ENCODE measurements at places on chromosomes 11 and 22.

DNA sequence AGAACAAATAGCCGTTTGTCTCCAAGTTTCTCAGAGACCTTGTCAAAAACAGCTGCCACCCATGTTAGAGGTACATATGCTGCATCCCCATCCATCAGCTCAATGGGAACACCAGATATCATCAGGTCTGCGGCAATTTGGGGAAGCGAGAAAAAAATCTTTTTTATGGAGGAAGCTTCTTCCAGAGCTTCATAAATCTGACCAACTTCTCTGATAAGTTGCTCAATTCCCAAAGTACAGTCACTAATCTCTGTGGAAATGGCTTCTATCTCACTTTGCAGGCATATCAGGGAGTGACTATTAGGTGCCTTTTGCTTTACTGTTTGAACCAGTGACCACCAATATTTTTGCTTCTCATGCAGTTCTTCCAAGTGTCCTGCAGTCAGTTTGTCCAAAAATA, 34.3 kb upstream of the MRPL17 start:
- DNase-seq: no peak

GRCh38 chr11:123562158-123562557, 92.3 kb downstream of the SCN3B start:
- no peak for DNase-seq

DNA sequence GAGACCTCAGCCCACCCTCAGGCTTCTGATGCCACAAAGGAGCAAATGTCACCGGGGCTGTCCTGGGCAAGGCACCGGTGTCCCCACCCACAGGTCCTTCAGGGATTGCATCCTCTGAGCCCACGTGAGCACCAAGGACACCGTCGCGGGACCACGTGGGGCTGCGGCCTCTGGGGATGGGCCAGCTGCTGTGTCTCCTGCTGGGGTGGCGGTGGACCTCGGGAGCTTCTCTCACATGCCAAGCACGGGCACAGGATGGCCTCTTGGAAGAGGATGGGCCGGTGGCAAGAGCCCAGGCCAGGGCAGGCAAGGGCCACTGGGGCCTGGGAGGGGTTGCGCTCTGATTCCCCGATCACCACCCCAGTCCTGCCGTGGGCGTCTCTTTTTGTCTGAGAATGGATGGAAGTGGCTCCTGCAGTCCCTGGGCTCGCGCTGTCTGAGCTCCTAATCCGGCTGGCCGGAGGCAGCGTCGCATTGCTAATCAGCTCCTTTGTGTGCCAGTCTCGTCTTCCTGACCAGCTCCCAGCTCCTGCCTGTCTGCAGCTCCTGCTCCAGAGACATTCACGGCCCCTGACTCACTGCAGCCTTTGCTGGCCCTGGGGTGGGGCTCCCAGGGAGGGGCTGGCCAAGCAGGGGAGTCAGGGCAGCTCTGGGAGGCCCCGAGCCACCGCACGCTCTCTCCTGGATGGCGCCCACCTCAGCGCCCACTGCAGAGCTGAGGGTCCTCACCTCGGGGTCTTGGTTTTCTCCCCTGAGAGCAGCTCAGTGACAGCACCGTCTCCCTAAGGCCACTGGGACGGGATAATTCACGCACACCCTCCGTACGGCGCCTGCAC, 146.7 kb downstream of the CTTN start:
- no peak for DNase-seq

- no peak for DNase-seq
These were observed 26.5 kb downstream of the SCGB1A1 start for GRCh38 chr11:62445314-62445740.

GRCh38 chr11:66691311-66691980, 13.8 kb upstream of the RBM4B start:
- no peak for DNase-seq

- DNase-seq: no peak
These were observed 350.1 kb downstream of the CASP12 start for GRCh38 chr11:104547996-104548661.

- no peak for DNase-seq
These were observed 19.6 kb downstream of the VPS37C start for GRCh38 chr11:61141601-61142028.

DNA sequence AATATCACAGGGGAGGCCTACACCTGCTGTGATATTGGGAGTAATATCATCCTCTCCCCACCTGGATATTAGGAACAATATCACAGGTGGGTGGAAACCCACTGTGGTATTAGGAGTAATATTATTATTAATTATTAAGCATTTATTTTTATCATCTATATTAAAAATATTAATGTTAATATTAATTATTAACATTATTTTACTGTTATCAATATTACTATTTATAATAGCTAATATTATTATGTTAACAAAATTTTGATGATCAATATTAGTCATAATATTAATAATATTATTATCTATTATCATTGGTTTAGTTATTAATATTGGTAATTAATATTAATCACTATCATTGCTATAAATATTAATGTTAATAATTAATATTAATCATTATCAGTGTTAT, 161.1 kb upstream of the API5 start:
- DNase-seq: no peak

DNA sequence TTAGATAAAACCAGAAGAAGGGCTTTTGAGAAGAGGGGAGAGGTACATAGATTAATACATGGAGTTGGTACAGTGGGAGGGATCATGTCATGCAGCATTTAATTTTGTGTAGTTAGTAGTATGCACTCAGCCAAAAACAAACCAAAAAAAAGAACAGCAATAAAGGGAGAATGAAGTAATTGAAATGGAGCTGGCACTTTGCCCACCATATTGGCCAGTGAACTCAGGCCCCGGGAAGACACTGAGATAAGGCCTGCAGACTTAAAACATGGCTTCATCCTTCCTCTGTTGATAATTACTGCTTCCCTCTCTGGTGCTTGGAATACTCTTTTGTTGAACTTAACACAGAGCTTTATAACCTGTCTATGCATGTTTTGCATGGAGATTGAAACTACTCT, 3.1 kb downstream of the PANX1 start:
- no peak for DNase-seq

DNA sequence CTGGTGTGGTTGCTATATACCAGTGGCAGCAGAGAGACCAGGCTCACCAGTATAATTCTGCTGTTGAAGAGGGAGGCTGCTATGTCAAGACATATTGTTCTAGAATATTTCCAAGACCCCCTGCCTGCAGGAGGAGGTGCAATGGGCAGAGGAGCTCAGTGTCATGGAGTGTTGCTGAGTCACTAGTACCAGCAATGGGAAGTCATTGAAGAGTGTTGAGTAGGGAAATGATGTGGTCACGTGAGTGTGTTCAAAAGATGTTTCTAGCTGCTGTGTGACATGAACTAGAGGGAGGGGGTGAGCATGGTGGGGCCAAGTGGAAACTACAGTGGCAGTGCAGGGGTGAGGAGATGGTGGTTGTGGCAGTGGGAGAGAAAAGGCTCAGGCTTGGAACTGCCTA, 76.3 kb upstream of the BIRC3 start:
- no peak for DNase-seq

GRCh38 chr11:129505266-129505665, 129.6 kb downstream of the BARX2 start:
- DNase-seq: no peak

Data from effector CD8-positive, alpha-beta T cell (primary cell).